Effector memory CD4-positive, alpha-beta T cell (primary cell): ENCODE measurements at places on chromosomes 2 and 18.
A peak's percentile ranks its signal among the peaks of the same experiment; 100 is the strongest.

DNA sequence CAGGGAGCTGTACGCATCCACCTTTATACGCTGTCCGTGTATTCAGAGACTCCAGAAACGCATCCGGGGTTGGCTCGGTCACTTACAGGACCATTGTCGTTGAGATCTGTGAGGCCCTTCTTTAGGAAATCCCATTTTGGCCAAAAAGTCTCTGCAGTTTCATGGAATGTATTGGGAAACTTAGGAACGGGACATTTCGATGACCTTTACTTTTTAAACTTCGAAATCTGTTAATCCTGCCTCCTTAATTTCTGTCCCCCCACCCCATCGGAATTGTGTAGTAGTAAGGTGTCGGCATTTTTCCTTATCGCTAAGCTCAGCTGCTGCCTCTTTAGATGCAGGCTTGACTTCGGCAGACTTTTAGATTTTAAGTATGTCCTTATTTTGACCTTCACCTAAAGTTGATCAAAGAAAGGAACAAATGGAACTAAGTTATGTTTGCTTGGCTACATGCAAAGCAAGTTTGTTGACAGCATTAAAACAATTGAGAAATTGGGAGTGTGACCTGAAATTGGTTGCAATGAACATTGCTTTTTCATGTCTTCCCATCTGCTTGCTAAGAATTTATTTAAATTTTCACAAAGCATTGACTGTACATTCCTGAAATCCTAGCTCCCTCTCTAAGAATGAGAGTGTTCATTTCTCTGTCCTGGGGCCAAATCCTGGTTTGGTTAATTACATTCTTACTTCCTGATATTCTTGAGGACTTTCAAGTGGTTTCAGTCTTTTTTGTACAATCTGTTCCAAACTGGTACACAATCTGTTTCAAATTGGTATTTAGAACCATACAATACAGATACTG, 884 bp upstream of the RAPH1 start:
- no peak for DNase-seq

DNA sequence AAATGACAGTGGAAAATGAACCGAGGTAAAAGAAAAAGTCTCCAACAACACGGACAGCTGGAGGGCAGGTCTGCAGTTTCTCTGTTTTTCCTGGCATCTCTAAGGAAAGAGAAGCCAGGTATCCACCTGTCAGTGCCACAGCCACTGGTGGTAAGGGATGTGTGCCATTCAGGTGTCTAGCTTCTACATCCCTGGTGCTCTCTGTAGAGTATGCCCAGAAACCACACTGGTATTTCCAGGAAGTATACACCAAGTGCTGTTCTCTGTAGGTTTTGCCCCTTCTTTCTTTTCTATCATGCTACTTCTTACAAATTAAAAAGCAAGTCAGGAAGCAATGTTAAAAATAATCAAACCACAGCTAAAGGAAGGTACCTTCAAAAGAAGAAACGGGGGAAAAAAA, 7.6 kb upstream of the AGFG1 start:
- DNase-seq, result no peak

DNA sequence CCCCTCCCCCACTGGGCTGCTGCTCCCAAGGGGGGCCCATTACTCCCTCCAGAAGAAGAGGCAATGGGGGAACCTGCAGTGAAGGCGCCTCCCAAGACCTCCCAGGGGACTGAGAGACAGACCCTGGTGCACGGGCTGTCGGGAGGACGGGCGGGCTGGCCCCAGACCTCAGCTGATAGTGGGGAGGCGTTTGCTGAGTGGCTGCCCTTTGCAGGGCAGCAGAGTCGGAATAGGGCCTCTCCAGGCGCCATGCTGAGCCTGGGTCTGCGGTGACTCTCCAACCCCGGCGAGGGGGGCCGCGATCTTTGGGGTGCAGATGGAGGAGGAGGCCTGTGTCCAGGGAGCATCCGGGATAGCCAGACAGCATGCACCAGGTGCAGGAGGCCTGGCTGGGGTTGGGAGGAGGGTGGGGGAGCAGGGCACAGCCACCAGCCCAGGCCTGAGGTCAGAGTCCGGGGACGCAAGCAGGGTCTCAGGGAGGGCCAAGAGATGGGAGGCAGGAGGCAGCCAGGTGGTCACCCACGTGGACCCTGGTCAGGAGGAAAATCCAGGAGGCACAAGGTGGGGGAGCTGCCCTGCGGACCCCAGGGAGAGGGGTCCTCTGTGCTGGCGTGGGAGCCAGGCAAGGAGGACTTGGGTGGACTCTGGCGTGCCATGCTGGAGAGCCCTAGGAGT, 11.0 kb downstream of the CROCC2 start:
- no peak for DNase-seq

DNA sequence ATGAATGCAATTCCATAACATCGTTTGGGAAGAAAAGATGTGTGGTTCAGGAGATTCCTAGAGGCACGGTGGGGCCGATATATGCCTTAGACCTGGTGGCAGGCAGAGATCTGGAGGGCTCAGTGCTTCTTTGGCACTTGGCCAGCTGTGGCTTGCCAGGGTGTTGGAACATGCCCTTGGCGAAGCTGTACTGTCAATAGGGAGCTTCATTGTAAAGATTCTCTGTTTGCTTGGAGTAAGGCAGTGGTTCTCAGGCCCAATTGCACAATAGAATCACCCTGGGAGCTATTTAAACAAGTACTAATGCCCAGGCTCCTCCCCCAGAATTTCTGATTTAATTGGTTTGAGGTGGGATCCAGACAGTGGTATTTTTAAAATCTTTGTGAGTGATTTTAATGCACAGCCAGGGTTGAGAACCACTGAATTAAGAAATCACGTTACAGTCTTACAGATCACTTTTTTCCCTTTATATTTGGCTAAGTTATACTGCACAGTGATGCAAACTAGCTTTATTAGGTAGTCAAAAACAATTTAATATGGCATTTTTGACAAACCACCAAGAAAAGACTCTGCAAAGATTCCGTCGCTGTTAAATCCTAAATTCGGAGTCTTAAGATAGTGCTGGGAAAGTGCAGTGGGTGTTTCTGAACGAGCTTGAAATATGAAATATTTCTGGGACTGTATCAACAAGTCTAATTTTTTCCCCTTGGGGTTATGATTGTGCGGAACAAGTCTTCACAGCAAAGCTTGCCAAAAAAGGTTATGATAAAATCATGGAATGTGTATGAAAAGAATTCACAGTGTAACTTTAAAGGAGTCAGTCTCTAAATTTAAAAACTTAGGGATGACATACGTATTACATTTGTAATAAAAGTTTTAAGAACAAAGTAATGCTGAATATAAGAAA, 78.0 kb downstream of the CRIM1 start:
- DNase-seq, result no peak

DNA sequence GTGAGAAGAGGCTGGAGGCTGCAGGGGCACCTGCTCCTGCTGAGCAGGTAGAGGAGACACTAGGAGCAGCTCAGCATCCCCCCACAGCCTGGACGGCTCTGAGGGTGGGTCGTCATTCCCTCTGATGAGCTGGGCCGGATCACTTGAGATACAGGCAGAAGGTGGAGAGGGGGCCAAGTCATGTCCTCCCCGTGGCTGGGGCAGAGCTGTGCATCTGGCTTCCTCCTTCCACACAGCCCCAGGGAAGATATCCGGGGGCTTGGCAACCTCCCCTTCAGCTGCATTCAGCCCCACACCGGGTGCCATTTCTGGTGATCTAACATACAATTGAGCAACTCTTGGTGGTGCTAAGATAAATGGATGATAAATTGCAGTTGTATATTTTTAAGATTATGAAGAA, 236.9 kb downstream of the LDLRAD4 start:
- DNase-seq, result no peak

GRCh38 chr2:219522111-219523030, 8.1 kb downstream of the ASIC4 start:
- no peak for DNase-seq

- DNase-seq, result no peak
These were observed 405.5 kb downstream of the MEIS1 start for GRCh38 chr2:66840321-66841002.

GRCh38 chr2:174340400-174341292, 5.9 kb downstream of the SP9 start:
- no peak for DNase-seq

DNA sequence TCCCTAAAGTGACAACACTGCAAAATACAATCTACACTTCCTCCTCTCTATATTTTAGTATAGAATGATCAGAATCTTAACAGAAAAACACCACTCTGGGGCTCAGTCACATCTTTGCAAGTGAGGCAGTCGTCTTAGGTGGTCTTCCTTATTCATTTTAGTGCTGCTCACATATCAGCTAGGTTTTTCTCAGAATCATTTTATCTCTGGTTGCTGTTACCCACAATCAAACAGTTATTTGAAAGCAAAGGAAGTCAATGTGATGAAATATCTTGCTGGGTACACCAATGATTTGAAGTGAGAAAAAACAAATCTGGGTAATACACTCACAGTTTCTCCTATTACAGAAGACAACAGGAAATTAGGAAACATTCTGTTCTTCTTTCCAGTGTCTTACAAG, 275.2 kb downstream of the DSEL start:
- no peak for DNase-seq

DNA sequence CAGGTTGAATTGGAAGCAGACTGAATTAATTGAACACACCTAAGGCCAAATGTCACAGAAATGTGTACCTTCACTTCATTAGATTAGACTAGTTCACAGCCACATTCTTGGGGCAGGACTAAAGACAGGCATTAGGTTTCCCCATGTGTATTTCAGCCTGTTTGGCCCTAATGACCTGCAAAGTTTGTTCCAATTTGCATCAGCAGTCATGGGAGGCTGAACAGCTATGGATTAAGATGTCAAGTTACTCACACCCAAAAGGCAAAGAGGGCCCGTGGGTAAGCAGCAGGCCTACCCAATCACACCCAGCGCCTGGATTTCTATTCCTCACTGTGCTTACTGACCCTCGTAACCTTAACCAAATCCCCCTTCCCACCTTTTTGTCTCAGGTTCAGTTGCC, 99.6 kb upstream of the RIOK3 start:
- no peak for DNase-seq

DNA sequence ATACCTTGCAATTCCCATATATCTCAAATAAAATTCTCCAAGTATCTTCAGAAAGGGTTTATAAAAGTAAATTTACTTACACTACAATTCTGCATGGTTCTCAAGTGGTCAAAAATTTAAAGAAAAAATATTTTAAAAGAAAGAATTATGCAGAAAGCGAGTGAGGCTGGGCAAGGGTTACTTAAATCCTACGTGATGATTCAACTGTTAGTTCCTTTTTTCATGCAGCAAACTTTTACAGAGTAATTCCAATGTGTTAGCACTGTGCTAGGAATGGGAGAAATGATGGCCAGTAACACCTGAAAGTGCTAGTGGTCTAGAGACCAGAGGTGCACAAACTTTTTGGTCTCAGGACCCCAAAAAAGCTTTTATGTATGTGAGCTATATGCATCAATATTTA, 133.4 kb downstream of the ATAD2B start:
- DNase-seq, result no peak

DNA sequence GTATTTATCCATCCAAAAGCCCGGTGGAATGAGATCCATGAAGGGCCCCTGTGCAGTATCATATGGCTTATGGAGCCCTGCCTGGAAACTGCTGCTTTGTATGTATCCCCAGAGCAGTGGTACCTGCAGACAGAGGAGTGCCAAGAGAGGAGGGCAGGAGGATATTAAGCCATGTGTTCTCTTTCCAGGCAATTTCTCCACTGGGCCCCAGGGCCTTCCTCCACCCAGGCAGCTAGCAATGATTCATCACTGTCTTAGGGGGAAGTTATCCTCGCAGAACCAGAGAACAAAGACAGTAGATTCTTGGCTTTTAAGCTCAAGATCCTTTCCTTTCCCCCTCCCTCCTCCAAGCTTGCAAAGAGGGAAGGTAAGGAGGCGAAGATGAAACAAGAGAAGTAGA, 98.1 kb downstream of the LRRC30 start:
- DNase-seq, result no peak

- no peak for DNase-seq
These were observed 142.8 kb upstream of the ALPP start for GRCh38 chr2:232235716-232236115.

GRCh38 chr2:46703588-46703987, 212.0 kb downstream of the MCFD2 start:
- DNase-seq, result no peak

- DNase-seq, result no peak
These were observed 351.6 kb downstream of the EIPR1 start for GRCh38 chr2:3025984-3026383.

- no peak for DNase-seq
These were observed 105.8 kb upstream of the CTAGE1 start for GRCh38 chr18:22523481-22523880.

GRCh38 chr2:190534310-190535120, at the start of gene NEMP2:
Gene NEMP2, minus strand, starts transcription at chr2:190534722. Its CDS starts 67 bp downstream, at chr2:190534655.
- peak; percentile 63 for DNase-seq

- no peak for DNase-seq
These were observed 72.5 kb downstream of the GPR39 start for GRCh38 chr2:132489150-132489549.

GRCh38 chr2:86330001-86330400, 7.4 kb downstream of the REEP1 start:
- no peak for DNase-seq

GRCh38 chr18:50651334-50651733, 91.4 kb downstream of the MAPK4 start:
- DNase-seq, result no peak

DNA sequence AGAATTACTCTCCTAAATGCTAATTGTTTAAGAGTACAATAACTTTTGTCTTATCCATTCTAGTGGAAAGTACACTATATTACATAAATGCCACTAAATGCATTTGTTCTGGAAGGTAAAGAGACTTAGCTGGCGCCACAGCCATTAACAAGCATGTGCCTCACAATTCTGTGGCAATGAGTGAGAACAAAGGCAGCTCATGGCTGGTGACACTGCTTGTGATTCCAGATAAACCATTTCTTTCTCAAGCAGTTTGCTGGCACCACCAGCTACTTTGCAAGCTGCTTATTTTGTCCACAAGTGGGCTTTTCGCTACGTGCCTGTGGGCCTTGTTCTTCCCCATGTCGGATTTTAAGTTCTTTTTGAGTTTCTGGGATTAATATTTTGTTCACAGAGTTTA, 147.6 kb upstream of the SMAD7 start:
- DNase-seq, result no peak

DNA sequence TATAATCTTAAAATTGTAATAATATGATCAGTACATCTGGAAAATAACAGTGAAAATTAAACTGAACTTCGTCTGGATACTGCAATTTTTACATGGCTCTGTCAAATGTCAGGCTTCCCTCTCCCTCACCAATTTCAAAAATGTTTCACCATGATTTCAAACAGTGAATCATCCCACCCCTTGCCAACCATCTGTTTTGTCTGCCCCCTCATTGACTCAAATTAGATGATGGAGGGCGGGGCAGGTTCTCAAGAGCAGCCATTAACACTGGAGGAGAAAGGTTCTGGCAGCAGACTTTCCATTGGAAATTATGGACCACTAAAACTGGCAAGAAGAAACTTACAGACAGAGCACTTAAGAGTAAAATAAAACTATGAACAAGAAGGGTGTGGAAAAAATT, 1195.7 kb upstream of the ZEB2 start:
- DNase-seq, result no peak

- DNase-seq, result no peak
These were observed 104.4 kb downstream of the NOL4 start for GRCh38 chr18:34120294-34120693.

DNA sequence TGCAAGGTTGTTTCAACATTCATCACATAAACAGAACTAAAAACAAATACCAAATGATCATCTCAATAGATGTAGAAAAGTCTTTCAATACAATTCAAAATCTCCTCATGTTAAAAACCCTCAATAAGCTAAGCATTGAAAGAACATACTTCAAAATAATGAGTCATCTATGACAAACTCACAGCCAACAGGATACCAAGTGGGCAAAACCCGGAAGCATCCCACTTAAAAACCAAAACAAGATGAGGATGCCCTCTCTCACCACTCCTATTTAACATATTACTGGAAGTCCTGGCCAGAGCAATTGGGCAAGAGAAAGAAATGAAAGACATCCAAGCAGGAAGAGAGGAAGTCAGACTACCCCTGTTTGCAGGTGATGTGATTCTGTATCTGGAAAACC, 992.2 kb upstream of the PIK3C3 start:
- no peak for DNase-seq
